ENCODE measurements at places on chromosomes 11 and 22.

DNA sequence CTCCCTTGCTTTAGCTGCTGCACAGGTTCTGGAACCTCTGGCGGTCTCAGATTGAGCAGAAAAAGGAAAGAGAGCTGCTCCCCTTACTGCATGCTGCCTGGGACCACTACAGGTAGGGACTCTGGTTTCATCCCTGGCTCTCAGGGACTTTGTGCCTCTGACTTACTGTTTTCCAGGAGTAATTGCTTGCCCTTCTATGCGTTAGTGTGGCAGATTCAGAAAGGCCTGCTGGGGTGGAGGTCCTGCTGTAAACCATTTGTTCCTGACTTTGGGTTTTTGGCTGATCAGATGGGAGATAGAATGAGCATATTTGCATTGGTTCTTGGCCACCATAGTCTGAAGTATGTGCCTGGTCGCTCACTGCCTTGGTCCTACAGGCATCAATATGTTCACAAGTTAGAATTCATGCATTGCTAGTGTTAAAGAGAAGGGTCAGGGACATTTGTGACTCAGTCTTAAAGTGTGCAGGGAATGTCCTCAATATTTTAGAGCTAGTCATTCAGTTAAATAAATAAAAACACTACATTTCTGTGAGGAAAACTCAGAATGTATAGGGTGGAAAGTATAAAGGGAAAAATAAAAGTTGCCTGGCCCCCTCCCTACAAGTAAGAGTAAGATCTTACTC, 78.0 kb downstream of the PISD start:
- no peak for DNase-seq

DNA sequence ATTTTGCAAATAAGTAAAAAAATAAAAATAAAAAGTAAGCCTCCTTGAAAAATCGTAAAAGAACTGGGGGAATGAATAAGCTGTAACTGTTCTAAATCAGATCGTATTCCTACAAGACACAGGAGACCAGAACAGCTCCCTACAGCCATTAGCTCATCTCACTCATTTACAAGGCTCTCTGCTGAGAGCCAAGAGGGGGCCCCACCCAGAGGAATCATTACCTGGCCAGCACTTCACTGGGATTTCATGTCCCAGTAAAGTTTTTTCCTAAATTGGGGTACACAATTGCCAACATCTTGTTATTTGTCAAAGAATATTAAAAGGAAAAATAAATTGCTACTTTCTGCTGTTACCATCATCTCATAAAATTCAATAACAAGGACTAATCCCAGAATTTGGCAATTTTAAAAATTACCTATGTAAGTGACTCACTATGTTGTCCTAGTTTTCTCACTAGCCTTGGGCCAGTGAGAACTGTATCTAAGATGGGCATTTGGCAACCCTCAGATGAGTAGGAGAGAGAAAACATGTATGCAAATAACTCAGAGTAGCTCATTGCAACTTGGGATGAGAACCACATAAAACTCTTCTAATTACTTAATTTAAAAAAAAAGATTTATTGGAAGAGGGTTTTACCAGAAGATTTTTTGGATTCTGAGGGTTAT, 18.4 kb upstream of the SMTN start:
- DNase-seq = no peak

DNA sequence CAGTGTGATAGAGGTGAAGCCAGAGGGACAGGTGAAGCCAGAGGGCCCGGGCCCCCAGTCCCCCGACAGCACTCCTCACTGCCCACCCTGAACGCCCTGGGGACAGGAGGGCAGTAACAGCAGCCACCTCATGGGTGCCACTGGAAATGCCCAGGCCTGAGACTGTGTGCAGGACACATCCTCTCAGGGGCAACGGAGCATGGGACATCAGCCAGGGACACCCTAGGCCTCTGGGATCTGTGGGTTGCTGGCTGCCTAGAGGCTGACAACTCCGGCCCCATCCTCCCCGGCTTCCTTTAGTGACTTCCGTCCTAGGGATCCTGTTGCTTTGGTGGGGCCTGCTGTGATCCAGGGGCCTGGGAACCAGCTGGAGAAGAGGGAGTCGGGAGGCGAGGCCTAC, 17.4 kb upstream of the BAIAP2L2 start:
- no peak for DNase-seq

DNA sequence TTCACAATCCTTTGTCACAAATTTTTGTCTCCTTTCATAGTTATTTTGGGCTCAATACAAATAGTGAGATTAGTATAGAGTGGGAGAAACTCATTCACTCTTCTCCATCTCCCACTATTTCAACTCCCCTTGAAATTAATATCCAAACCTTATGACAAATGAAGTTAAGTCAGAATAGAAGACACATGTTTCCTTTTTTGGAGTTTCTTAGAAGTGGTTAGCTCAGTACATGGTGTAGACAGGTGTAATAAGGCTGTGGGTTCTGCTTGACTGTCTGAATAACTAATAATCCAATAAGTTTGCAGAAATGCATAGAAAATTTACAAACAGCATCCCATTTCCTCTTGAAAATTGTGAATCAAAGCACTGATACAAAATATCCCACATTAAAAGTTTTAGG, 10.8 kb upstream of the HSPA8 start:
- no peak for DNase-seq

- DNase-seq = no peak
Measured at GRCh38 chr22:41893591-41894375, 21.1 kb downstream of the SHISA8 start.
